ENCODE measurements at places on chromosomes 7 and 10.

DNA sequence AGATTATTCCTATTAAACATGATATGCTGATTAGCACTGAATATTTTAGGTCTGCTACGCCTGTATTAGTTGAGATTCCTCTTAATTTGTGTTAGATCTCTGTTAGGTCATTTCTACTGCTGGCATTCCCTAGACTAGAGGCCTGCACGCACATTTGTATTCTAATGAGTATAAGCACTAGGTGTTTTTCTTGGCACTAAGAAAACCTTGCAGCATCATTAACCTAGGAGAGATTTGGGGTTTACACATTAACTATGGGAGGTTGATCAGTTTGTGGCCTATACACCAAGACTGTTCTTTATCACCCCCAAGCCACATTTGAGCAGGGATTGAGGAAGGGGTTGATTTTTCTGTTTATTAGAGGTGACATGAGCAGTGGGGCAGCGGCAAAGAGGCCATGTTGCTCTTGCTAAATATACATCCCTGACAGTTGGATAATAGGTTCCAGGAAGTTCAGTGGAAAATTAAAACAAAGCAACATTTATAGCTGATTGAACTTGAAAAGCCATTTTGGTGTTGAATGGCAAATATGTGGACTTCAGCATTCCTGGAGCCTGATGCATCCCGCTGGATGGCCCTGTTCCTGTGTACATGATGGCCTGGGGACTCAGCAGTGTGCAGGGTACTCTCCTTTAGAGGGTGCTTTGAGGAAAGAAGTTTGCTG lies 65.2 kb downstream of the GBF1 start:
- DNase-seq, result no peak

- no peak for DNase-seq
Observed at GRCh38 chr10:101968940-101969321, 87.0 kb downstream of the ARMH3 start.

GRCh38 chr7:129574487-129574886 lies 37.0 kb upstream of the NRF1 start:
- no peak for DNase-seq

DNA sequence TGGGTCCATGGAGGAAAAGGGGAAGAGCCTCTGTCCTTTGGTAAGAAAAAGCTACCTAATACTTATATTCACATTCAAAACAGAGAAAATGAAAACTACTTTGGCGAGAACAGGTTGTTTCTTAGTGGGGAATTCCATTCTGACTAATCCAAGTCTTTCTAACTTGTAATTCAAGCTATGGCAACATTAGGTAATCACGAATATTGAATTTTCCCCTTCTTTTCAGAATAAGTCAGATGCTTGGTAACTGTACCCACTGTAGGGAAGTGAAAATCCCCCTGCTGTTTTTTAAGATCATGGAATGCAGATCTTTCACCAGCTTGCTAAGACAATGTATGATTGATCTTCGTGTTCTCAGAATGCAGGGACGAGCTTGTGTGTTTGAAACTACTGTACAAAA lies 384.4 kb downstream of the TCERG1L start:
- DNase-seq, result no peak

GRCh38 chr10:63268149-63268797 lies 135.1 kb downstream of the NRBF2 start:
- DNase-seq, result no peak

GRCh38 chr10:70357565-70357964 lies 24.9 kb downstream of the LRRC20 start:
- DNase-seq, result no peak

- DNase-seq, result peak; percentile 3
Observed at GRCh38 chr7:139231513-139232376, 708 bp downstream of the UBN2 start.

DNA sequence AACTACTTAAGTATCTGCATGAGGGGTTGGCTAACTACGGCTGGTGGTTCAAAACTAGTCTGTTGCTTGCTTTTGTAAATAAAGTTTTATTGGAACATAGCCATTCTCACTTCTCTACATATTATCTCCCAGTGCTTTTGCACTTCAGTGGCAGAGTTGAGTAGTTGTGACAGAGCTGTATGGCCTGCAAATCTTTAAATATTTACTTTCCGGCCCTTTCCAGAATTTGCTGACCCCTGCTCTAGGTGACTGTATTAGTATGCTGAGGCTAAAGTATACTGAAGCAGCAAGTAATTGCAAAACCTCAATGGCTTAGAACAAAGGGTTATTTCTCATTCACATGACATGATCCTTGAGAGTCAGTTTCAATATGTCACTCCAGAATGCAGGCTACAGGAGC lies 78.3 kb downstream of the OTUD1 start:
- DNase-seq, result no peak

GRCh38 chr7:90804370-90804769 lies 208.2 kb downstream of the CDK14 start:
- no peak for DNase-seq

- no peak for DNase-seq
Observed at GRCh38 chr7:128829391-128830166, 627 bp upstream of the FLNC start.
